ENCODE measurements at places on chromosomes 12 and 14.

- DNase-seq, result no peak
These were observed 485.9 kb downstream of the APAF1 start for GRCh38 chr12:99130808-99131553.

DNA sequence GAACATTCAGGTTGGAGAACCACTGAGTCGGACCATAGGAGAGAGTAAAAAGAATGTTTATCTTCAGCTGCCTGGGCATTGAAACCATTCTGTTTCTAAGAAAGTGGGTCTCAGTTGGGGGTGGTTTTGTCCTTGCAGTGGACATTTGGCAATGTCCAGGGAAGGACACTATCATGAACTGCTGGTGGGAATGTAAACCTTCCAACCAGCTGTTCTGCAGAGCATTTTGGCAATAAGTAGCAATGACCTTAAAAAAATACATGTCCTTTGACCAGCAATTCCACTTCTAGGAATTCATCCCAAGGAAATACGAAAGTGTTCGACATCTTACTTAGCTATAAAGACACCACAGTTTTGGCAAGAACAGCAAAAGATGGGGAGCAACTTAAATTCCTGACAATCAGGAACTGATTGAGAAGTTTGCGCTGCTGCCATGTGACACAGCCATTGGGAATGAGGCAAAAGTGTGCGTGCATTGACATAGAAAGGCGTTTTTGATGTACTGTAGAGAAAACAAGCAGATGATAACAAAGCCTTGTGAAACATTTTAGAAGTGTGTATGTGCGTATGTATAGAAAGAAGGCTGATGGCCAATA lies 82.9 kb upstream of the MAP1LC3B2 start:
- DNase-seq, result no peak

DNA sequence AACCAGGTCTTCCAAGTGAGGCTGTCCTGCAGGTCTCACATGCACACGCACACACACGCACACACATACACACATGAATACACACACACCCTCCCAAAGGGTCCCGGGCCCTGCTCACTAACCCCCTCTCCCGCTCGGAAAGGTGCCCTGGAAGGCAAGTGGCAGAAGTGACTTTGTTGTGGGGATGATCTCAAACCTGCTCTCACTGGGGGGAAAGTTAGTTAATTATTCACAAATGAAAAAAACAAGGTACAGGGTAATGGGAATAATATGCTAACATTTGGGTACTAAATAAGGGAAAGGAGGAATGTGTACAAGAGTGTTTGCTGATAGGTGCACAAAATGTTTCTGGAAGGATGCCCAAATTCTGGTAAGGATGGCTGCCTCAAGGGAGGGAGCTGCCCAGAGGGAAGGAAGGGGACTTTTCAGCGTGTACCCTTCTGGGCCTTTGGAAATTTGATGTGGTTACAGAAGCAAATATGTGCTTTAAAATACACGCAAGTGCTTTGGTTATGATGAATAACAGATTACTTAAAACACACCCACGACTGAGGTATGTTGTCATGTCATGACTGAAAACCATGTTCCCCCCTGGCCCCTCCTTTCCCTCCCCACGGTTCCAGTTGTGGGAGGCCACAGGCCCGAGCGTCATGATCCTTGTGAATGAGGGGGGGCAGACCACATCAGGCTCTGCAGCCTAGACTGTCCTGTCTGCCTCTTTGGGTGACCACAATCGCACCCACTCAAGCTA lies 43.3 kb upstream of the PLEKHG6 start:
- DNase-seq, result no peak

- no peak for DNase-seq
These were observed 4.4 kb downstream of the CEBPE start for GRCh38 chr14:23114669-23115038.

GRCh38 chr12:116043659-116044535 lies 233.6 kb downstream of the MED13L start:
- DNase-seq, result no peak

DNA sequence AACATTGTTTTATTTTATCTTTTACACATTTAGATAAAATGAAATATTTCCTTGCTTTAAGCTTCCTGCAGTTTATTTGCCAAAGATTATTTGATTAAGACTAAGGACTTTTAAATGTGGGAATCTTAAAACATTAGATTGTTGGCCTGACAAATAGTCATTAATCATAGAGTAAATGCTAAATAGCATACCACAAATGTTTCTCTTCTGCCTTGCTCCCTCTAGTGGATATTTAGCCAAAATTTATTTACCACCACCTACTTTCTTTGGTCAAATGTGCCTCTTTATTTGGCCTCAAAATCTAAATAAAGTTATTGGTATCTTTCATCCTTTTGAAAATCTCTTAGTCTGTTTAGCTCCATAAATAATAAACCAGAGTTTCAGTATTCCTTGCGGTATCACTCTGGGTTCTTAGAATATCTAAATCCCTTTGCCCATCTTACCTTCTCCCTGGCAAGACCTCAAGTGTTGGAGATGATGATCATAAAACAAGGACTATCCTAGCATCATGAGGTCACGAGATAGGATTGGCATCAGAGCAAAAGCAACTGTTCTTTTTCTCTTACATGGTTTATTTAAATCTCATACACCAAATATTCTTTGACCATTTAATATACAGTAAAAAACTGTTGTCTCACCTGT lies 150.6 kb upstream of the AEBP2 start:
- no peak for DNase-seq

DNA sequence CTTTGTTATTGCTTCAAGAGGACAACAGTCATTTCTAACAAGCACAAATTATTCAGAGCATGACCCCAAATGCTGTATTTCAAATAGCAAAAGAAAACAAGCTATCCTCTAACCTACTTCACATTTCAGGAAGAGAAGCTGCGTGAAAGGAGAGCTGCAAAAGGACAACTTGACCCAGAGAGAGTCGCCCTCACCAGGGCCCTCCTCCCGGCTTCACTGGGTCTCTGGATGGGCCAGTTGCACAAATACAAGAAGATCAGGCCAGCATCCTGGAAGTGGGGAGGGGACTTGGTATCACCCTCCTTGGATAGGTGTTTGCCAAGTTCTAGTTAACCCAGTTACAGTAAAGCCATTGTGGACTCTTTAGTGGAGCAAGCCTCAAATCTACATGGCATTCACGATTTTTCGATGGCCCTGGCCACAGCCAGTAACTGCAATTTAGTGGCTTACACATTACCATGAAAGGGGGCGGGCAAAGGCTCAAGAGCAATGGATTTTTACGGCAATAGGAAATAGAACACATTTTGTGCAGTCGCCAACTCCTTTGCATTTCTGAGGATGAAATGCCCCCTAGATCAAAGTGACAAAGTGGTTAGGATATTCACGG lies 166.9 kb upstream of the DIO2 start:
- no peak for DNase-seq

Data from GM04503 (cell line).